ENCODE measurements at places on chromosomes 16 and 17.

DNA sequence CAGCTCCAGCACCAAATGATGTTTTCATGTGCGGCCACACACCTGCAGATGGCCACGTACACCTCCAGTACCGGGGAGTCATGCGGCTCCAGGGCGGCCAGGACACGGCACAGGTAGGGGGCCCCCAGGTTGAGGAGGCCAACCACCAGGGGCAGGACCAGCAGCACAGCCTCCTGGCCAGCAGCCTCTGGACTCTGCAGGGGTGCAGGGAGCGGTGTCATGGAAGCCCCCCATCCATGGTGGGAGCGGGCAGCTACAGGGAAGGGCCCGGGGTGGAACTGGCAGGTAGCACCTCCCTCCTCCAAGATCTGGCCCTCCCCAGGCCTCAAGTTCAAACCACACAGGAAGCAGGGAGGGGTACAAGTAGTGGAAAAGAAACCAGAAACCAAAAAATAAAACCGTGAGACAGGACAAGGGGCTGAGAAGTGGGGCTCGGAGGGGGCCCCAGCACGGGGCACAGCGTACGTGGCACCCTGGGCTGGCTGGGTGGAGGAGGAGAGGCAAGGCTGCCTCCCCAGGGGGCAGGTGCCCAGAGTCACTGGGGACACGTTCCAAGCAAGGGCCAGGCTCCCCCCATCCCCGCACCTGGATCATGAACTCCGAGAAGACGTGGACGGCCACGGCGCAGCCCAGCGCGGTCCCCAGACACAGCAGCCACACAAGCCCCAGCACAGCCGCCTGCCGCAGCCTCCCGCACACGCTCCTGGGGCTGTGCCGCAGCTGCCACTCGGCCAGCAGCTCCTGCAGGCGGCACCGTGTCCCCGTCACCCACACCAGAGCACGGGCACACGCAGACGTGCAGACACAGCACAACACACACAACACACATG, 7.4 kb downstream of the TMC6 start:
- no peak for DNase-seq

- DNase-seq, result no peak
Measured at GRCh38 chr17:49730078-49730784, 22.5 kb upstream of the SLC35B1 start.

GRCh38 chr16:75647112-75647491, 363 bp downstream of the KARS1 start:
- no peak for DNase-seq

- DNase-seq, result peak; percentile 38
Measured at GRCh38 chr16:30748634-30749445, 615 bp downstream of the PHKG2 start.

- no peak for DNase-seq
Measured at GRCh38 chr16:87077750-87078127, 239.5 kb downstream of the C16orf95 start.

GRCh38 chr17:33154869-33155455, 138.1 kb downstream of the ASIC2 start:
- DNase-seq, result no peak

DNA sequence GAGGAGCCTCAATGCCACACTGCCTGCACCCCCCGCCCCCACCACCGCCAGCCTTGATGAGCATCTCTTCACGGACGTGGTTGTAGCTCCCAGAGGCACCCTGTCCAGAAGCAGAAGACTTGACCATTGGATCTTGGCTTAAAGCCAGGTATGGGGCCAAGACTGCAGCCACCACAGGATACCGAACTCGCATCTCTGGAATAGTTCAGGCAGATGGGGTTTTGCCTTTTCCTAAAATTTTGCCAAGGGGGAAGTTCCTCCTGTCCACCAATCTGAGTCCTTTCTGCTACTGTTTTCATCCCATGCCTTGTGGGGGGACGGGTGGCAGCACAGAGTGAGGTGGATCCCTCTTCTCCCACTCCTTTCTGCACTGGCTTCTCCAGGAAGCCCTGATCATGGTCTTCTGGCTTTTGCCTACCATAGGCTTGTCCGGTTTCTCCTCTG, 939 bp downstream of the CORO6 start:
- DNase-seq, result peak; percentile 13

DNA sequence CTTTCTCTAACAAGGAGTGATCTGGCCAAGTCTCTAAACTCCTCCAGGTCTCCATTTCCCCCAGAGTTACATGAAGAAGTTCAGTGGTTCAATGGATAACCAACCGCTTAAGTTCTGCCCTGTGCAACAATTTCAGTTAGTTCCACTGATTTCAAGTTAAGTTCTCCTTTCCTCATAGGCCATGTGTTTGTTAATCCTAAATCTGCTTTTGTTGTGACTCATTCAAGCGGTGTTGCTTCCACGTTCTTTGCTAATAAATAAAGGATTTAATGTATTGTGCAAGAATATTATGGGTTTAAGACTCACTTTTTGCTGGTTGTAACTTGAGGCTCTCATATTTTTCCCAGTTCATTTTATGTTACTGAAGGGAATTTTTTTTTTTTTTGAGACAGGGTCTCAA, 36.3 kb downstream of the GNA13 start:
- DNase-seq, result peak; percentile 53

GRCh38 chr16:6725634-6726331, 606.9 kb upstream of the RBFOX1 start:
- DNase-seq, result no peak

GRCh38 chr17:59763861-59764260, 56.4 kb downstream of the VMP1 start:
- DNase-seq, result peak; percentile 86

DNA sequence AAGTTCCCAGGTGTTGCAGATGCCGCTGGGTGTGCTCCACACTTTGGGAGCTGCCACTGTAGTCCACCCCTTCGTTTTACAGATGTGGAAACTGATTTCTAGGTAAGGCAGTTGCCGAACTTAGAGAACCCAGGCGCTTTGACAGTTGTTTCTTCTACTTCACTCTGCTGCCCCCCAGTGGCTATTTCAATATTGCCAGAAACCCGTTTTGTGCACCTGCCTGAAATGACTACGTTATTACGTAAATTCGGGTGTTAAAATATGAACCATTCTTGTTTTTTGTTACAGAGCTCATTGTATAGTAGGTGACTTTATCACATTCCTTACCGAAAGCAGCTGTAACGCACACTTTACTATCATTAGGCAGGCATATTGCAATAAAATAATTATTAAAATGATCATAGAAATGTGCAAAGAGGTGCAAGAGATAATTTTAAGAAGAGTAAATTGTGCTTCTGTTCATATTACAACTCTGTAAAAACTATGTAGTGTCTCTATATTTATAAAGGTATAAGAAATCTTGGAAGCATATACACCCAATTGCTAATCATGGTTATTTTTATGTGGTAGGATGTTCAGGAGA, 44.9 kb downstream of the OTOA start:
- peak; percentile 61 for DNase-seq

GRCh38 chr17:56502120-56502654, 91.3 kb upstream of the NOG start:
- no peak for DNase-seq

- no peak for DNase-seq
Measured at GRCh38 chr17:44277976-44278375, 10.0 kb upstream of the SLC4A1 start.

- peak; percentile 94 for DNase-seq
Measured at GRCh38 chr17:66272811-66273585, 29.4 kb upstream of the PRKCA start.

DNA sequence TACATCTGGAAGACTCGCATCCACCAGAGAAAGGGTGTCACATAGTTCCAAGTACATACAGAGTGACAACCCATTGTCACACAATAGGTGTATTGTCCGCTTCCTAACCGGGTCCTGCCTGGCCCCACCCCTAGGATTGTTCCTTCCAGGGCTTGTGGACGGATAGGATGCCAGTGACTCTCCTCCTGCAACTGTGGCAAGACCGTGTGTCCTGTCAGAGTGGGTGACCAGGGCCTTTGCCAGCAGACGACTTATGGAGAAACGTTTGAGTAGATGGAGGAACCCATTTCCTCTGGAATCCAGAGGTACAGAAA, 258.4 kb downstream of the CPPED1 start:
- no peak for DNase-seq

DNA sequence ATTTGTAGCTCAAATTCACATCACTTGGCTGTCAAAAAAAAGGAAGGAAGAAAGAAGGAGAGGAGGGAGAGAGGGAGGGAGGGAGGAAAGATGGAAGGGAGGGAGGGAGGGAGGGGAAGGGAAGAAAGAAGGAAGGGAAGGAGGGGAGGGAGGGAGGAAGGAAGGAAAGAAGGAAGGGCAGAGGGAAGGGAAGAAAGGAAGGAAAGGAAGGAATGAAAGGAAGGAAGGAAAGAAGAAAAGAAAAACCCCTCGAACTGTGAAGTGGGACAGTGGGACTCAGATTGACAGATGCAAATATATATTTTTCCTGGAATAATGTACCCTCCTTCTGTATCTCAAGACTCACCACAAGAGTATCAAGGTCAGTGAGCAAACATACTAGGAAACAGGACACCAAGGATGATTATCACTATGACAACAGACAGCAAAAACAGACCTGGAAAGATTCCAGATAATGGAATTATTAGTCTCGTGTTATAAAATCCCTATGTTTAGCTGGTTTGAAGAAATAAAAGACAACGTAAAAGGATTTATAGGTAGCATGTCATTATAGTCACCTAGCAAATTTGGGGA, 24.2 kb upstream of the ABCA3 start:
- no peak for DNase-seq

DNA sequence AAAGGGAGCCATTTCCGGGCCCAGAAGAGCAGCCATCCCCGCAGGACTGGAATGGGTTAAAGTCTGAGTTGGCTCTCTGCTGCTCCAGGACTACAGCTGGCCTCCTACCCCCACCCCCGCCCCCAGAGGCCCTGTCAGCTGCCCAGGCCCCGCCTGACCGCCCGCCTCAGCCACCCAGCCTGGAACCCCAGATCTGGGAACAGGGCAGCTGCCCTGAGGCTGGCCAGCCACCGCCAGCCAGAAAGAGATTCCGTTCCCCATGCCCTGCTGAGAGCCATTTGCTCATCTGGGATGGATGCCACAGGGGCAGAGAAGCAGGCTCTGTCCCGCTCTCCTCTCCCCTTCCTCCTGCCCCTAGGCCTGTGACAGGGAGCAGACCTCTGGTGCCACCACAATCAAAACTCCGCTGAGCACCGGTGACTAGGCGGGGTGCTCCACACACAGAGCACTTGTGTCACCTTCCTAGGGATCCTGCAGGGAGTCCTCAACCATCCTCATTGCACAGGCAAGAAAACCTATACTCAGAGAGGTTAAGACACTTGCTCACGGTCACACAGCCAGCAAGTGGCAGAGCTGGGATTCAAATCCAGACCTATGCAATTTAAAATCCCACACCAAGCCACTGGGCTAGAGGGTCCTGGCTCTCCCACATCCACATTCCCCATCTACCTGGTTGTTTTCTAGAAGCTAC, 44.1 kb downstream of the ZNF423 start:
- no peak for DNase-seq

- no peak for DNase-seq
Measured at GRCh38 chr16:81615411-81615810, 163.7 kb upstream of the PLCG2 start.

- DNase-seq, result no peak
Measured at GRCh38 chr17:18955009-18955408, 3.0 kb downstream of the SLC5A10 start.

GRCh38 chr16:67930678-67931211, 917 bp downstream of the CTRL start:
- no peak for DNase-seq

GRCh38 chr16:359871-360697, 7.6 kb upstream of the AXIN1 start:
- DNase-seq, result no peak

GRCh38 chr16:47064775-47065174, 79.0 kb downstream of the NETO2 start:
- no peak for DNase-seq

DNA sequence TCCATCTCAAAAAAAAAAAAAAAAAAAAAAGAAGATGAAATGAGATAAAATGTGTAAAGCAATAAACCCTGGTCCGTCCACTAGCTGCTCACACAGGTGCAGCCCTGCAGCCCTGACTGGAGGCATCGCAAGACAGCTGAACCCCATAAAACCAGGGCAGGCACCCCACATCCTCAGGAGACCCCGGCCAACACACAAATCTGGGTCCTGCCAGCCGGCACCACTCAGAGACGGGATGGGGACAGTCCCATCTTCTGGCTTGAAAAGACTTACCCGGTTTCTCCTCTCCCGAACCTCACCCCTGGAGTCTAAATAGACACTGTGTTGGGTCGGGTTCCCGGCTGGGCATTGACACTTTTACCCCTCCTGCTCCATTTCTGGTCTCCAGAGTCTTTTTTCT, 52.7 kb upstream of the TNRC6C start:
- no peak for DNase-seq

- DNase-seq, result no peak
Measured at GRCh38 chr17:39628655-39629493, 2.1 kb downstream of the PPP1R1B start.

Measured in fibroblast of skin of back (primary cell).